ENCODE measurements at places on chromosomes 3 and 15.

DNA sequence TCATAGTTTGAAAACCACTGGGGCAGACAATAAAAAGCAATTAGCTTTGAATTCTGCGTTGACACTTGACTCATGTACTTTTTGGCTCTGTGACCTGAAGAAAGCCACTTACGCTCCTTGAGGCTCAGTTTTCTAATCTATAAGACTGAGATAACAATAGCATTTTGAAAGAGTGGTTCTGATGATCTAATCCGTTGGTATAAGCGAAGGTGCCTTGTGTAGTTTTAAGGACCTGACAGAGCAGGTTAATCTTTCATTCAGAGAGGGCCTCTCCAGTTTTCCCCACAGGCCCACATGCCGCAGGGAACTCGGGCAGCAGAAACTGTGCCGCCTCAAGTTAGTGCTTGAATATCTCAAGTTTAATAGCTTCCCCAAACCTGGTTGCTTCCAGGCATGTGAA is 306.0 kb upstream of the GBE1 start:
- DNase-seq, result no peak

DNA sequence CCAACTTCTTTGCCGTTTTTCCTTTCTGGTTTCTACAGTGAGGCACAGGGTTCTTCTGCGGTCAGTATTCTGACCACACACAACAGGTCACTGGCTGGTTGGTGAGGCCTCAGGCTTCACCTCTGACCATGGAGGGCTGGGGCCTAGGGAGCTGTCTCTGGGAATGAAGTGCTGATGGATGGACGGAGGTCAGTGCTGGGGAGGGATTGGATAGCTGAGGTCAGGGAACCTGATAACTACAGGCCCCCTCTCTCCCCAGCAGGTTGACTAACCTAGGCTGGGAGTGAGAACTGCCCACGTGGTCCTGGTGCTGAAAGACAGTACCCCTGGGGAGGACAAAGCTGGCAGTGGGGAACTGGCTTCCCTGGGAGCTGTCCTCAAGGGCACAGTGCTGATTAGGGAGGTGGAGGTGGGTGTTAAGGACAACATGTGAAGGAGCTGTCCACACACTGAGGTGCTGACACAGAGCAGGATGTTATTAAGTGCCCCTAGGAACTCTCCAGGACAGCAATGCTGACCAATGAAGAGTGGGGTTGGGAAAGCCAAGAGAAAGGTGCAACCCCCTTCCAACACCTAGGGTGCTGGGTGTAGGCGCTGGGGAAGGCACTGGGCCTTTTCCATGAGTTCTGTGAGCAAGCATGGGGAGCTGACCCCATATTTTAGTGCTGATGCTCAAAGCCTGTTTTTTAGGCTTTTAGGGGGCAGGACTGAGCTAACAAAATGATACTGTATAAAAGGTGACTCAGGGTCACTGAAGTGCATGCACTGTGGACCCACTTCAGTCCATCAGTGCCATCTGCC is 45.2 kb downstream of the ATP2B2 start:
- DNase-seq, result peak; percentile 37

DNA sequence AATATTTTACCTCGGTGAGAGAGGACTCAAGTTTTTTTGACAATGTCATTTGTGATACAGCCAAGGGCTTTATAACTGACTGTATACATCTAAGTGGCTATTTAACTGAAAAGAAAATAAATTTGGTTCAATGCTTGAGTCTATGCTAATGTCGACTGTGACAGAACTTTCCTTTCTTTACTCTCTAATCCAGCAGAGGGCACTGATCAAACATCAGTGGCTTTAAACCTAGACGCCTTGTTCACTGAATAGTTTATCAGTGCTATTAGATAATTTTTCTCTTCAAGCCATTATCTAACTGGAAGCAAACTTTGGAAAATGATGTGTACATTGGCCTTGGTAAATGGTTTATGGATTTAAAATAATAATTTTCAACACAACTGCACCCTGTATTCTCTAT is 285.1 kb downstream of the CHL1 start:
- DNase-seq, result no peak

DNA sequence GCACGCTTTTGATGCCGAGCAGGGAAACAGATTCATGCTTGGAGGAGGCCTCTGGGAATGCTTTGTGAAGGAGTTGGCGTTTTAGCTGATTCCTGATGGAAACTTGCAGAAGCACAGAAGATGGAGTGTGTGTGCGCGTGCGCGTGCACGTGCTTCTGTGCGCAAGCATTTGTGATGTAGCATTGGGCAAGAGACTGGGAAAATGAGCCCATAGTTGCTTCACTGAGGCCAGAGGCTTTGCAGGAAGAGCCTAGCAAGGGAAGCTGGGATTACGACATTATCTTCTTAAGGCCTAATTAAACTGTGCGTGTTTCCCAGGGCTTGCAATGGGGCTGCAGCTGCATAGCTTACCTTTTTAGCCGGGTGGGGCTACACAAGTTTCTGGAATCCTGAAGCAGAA is 18.1 kb upstream of the AGBL1 start:
- no peak for DNase-seq

DNA sequence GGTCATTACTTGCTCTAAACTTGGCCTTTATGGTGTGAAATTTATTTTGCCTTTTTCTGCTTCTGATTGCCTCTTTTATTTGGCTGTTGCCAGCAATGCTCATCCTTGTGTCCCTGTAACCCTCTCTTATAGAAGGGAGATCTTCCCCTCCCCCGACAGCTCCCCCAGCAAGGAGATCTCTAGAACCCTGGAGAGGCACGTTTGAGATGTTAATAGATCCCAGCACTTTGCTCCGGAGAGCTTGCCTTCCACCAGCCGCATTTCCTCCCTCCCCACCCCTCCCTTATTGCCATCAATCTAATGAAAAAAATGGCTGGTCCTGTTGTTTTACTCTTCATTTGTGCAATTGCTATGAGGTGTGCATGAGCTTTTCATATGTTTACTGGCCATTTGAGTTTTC is 18.2 kb downstream of the TRIM71 start:
- DNase-seq, result no peak

DNA sequence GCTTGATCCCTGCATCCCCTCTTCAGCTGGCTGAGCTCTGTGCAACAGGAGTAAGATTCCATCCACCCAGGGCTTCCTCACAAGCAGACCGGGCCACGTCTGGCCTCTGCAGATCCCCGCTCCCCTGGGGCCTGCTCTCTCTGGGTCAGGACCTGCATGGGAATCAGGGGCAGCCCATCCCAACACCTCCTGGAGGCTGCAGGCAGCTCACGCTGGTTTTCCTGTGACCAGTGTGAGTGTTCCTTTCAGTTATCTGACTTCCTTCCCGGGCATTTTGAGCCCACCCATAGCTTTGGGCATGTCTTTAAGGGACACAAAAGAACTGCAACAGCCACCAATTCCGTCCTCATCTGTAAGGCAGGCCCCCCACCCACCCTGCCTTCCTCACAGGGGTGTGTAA is 16.3 kb downstream of the NUP210 start:
- DNase-seq, result no peak

- DNase-seq, result no peak
Observed at GRCh38 chr15:56385908-56386307, 20.7 kb downstream of the TEX9 start.

GRCh38 chr3:184552296-184552695 is 9.3 kb upstream of the EPHB3 start:
- DNase-seq, result no peak

DNA sequence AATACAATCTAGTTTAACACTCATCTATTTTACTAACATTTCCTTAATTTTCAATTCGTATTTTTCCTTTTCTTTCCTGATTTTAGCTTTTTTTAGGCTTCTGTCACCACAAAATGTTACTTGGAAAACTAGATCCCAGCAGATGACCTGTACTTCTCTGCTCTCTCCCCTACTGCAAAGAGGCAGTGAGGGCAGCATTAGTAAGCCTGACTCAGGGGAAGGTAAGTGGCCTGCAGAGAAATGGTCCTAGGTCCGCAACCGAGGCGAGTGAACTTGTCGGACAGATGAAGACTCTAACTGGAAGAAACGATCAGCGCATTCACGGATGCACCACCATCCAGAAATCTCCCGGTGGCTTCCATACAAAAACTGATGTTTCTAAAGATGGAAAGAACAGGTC is 20.4 kb downstream of the TMEM43 start:
- no peak for DNase-seq

DNA sequence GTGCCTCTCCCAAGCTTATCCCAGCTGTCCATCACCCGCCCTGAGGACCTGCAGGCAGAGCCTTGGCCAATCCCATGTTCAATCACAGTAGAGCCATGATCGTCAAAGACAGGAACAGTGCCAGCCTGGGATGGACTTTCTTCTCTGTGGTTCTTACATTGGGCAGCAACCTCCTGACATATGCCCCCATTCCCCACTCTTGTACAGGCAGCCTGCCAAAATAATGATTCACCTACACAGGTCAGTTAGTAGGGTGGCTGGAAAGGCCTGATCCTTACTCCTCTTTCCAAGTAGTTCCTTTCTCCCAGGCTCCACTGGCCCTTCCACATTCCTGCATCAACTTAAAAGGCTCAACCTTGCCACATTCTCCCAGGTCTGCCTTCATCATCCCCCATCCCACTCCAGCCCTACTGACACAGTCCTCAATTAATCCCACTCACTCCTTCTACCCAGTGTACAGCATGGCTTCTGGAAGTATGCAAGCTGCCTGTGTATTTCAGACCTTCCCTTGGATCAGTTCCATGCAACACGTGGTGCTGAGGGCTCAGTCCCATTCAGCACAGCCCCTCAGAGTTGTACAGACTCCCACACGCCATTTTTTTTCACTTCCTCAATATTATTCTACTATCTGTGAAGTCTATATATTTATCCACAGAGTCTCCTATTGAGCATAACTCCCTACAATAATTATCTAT is 189.8 kb downstream of the NTRK3 start:
- DNase-seq, result no peak

GRCh38 chr15:57655809-57656208 is 50.7 kb upstream of the POLR2M start:
- no peak for DNase-seq

DNA sequence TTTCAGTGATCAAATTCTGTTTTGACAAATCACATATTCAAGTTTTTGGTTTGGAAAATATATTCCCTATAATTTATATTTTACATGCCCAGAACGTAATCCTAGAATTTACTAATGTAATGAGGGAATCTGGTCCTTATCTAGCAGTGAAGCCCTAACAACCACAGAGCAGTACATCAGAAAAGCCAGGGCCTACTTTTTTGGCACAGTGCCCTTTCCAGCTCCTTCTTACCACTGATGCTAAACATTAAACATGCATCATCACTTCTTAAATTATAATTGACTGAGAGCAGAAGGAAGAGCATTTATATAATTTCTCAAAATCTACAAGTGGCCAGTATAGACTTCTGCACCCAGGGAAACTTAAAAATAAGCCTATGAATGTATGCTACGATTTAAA is 66.7 kb downstream of the FBXL22 start:
- DNase-seq, result no peak

GRCh38 chr3:99780749-99781148 is 36.9 kb upstream of the CMSS1 start:
- no peak for DNase-seq

DNA sequence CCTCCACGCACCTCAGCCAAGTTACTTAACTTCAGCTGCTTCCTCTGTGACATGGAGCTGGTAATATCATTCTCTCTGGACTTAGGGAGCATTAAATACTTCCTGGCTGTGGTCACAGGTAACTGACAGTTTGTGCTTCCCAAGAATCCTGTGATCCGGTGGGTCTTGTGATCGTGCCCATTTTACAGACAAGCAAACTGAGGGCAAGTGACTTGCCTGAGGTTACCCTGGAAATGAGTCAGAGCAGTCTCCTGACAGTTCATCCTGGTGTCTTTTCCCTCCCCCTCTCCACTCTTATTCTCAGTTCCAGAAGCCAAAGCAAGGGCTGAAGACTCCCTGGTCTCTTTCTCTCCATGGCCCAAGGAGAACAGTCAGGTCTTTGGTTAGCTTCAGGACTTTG is 35.9 kb downstream of the ACAN start:
- no peak for DNase-seq

DNA sequence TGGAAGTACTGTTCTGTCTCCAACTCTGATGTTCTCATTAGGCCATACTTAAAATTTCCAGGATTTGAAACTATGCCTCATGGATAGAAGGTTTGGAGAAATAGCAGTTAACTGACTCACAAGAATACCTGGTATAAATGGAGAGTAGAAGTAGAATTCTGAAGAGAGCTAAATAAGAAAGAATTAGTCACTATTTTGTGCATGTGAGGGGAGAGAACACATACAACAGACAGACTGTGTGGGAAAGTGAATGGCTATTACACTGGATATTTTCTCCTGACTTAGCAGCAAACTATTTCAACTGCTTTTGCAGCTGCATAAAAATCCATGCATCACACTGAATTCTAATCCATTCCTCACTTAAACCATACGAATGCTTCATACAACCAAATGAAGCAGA is 71.3 kb downstream of the C3orf70 start:
- DNase-seq, result no peak

GRCh38 chr15:100863796-100864267 is 15.8 kb upstream of the ALDH1A3 start:
- DNase-seq, result no peak

GRCh38 chr15:44598892-44599291 is 61.9 kb downstream of the EIF3J start:
- no peak for DNase-seq

- DNase-seq, result no peak
Observed at GRCh38 chr3:194987571-194988494, 283.1 kb downstream of the XXYLT1 start.

- no peak for DNase-seq
Observed at GRCh38 chr15:37142371-37142770, 42.0 kb upstream of the MEIS2 start.

DNA sequence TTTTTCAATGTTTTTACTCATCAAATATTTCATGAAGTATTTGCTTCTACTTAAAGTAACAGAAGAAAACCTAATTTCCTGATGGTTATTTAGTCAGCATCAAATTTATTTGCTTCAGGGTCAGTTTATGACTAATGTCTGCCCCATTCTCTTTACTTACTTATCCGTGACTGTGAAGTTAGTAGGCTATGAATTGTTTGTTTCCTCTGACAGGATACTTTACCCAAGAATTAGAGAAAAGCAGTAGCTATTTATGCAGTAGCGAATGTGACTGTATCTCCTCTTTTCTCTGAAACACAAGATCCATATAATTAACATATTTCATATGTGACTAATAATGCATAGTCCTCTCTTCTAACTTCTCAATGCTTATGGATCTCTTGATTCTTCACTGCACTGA is 329.9 kb upstream of the ROBO1 start:
- no peak for DNase-seq

GRCh38 chr3:197718891-197719290 is 17.8 kb downstream of the RUBCN start:
- no peak for DNase-seq

- no peak for DNase-seq
Observed at GRCh38 chr15:80639168-80639555, 55.9 kb upstream of the ABHD17C start.

DNA sequence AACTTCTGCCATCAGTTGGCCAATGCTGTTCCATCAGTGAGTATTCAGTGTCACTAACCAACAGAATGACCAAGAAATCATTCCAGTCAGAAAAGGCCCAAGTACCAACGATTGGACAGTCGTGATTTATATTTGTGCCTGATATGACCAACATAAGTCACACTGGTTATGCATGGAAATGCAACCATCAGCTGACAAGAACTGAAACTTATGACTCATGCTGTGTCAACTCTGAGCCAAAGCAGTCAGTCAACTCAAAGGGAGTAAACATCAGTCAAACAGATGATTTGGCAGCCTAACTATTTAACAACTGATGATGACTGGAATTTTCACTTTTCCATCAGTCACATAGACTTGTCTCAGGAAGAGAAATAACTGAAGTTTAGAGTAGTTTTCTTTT is 142.4 kb downstream of the ANXA2 start:
- DNase-seq, result no peak
